Fibroblast of lung (primary cell): ENCODE measurements at places on chromosomes 16 and 17. TPM values are rescaled to one million over a fixed set of nuclear protein-coding genes. Genes with fewer than 3 reads are reported as not detected.

Gene PPP1R27
- total RNA-seq, result under 0.01 TPM in 1 of 2 replicates, not detected in the other

Gene KRTAP4-3
- not detected in 2 replicates for total RNA-seq

Gene NT5C
- 25.7 and 29.9 TPM in 2 replicates for total RNA-seq

Gene IGF2BP1
- under 0.01 TPM in 2 replicates for total RNA-seq

Gene TSNAXIP1
- 1.2 and 1.5 TPM in 2 replicates for total RNA-seq

Gene RNF43
- total RNA-seq, result under 0.01 TPM in 1 of 2 replicates, not detected in the other

Gene SMIM5
- under 0.01 and 0.17 TPM in 2 replicates for total RNA-seq

Gene KRT12
- not detected in 2 replicates for total RNA-seq

Gene COA3
- total RNA-seq, result 53.5 and 59.8 TPM in 2 replicates

Gene HOXB8
- total RNA-seq, result 0.33 and 0.51 TPM in 2 replicates

Gene TNP2
- total RNA-seq, result not detected in 2 replicates

Gene XAF1
- 57.5 and 98.9 TPM in 2 replicates for total RNA-seq

Gene SMG1
- 62.1 and 101 TPM in 2 replicates for total RNA-seq

Gene CDRT15
- not detected in 2 replicates for total RNA-seq

Gene PRR11
- 1.0 and 6.1 TPM in 2 replicates for total RNA-seq

Gene CTRL
- total RNA-seq, result 0.26 and 0.33 TPM in 2 replicates

Gene PRSS53
- total RNA-seq, result 1.0 and 1.7 TPM in 2 replicates

Gene LRRC45
- 9.9 and 10.0 TPM in 2 replicates for total RNA-seq

Gene LHX1
- not detected in 2 replicates for total RNA-seq

Gene POLR2C
- total RNA-seq, result 105 and 106 TPM in 2 replicates

Gene AGRP
- total RNA-seq, result not detected in 2 replicates

Gene KRTAP4-6
- total RNA-seq, result not detected in 2 replicates

Gene HOXB6
- total RNA-seq, result 10.5 and 16.2 TPM in 2 replicates

Gene ARL5C
- not detected in 2 replicates for total RNA-seq

Gene CCDC144A
- total RNA-seq, result 11.7 and 12.3 TPM in 2 replicates

Gene CCL5
- not detected in 2 replicates for total RNA-seq

Gene CLEC18A
- total RNA-seq, result under 0.01 and 0.33 TPM in 2 replicates

Gene TLCD1
- 4.1 and 6.6 TPM in 2 replicates for total RNA-seq

Gene HAPSTR1
- total RNA-seq, result 45.2 and 57.3 TPM in 2 replicates

Gene ZNF629
- 6.4 and 7.3 TPM in 2 replicates for total RNA-seq

Gene MPV17L
- total RNA-seq, result 0.66 and 0.77 TPM in 2 replicates

Gene C17orf67
- 1.3 and 1.7 TPM in 2 replicates for total RNA-seq

Gene DRC3
- 0.26 and 0.33 TPM in 2 replicates for total RNA-seq

Gene HBA2
- not detected in 2 replicates for total RNA-seq

Gene GFAP
- 0.26 and 1.3 TPM in 2 replicates for total RNA-seq

Gene NPIPB12
- 10.2 and 11.0 TPM in 2 replicates for total RNA-seq

Gene FLII
- total RNA-seq, result 284 and 395 TPM in 2 replicates

Gene SLC16A6
- 1.5 and 8.3 TPM in 2 replicates for total RNA-seq

Gene CDRT15L2
- total RNA-seq, result not detected in 2 replicates

Gene CLEC19A
- total RNA-seq, result not detected in 2 replicates

Gene GPR179
- total RNA-seq, result under 0.01 TPM in 2 replicates

Gene OR3A3
- not detected in 2 replicates for total RNA-seq

Gene CD300H
- not detected in 2 replicates for total RNA-seq

Gene CD79B
- total RNA-seq, result 0.17 and 0.26 TPM in 2 replicates

Gene CMTM2
- total RNA-seq, result not detected in 2 replicates

Gene HSD17B2
- 0.33 TPM in 1 of 2 replicates, not detected in the other for total RNA-seq

Gene ST6GALNAC1
- total RNA-seq, result not detected in 2 replicates

Gene TAT
- not detected in 2 replicates for total RNA-seq

Gene HSPB9
- total RNA-seq, result not detected in 2 replicates

Gene PRCD
- 4.1 and 4.3 TPM in 2 replicates for total RNA-seq

Gene YBX2
- under 0.01 TPM in 1 of 2 replicates, not detected in the other for total RNA-seq

Gene KLHL10
- total RNA-seq, result 0.26 and 0.33 TPM in 2 replicates

Gene MMP28
- 2.8 and 4.6 TPM in 2 replicates for total RNA-seq

Gene ABCA9
- 3.1 and 14.1 TPM in 2 replicates for total RNA-seq
